ENCODE measurements at places on chromosomes 12 and 14.

DNA sequence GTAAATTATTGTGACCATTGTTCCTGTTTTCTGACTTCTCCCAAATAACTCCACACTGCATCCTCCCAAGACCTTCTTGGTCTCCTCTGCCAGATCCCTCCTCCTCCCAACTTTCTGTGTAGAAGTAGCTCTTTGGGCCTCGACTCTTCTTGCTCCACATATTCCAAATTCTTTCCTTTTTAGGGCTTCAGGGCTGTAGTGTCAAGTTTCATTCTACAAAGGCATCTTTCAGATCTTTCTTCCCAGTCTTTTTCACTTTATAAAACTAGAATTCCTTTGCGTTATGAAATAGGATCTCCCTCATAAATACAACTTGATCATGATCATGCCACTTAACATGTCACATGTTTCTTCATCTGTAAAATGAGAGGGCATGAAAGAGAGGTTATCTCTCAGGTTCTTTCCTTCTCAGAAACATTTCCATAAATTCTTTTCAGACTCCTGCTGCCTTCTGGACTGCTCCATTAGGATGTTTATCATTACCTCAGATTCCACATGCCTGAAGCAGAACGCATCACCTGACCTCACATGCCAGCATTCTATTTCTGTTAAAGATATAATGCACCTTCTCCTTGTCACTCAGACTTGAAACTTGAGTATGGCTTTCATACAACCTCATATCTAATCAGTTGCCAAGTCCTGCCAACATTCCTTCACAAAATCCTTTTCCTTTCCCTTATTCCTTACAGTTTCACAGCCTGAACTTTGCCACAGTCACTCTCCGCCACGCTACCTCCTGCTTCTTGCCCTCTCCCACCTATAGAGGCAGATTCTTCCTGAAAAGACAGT, 8.5 kb downstream of the SLC38A1 start:
- DNase-seq: no peak

DNA sequence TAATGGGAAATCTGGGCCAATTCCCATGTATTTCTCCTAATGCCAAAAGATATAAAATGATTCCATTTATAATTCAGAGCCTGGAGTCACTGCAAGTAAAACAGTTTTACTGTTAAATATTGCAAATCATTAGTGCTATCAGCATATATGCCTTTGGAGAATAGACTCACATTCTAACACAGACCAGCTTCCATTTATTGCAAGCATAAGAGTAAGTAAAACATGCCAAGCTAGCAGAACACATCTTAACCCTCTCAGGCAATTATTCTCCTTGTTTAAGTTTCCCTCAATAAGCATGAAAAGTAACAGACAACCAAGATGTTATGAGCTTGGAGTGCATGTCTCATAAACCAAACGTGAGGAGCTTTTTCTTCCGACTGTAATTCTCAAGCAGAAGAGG, 173.9 kb upstream of the GRIP1 start:
- no peak for DNase-seq

GRCh38 chr12:123799227-123799626, 37.1 kb downstream of the DNAH10 start:
- no peak for DNase-seq

DNA sequence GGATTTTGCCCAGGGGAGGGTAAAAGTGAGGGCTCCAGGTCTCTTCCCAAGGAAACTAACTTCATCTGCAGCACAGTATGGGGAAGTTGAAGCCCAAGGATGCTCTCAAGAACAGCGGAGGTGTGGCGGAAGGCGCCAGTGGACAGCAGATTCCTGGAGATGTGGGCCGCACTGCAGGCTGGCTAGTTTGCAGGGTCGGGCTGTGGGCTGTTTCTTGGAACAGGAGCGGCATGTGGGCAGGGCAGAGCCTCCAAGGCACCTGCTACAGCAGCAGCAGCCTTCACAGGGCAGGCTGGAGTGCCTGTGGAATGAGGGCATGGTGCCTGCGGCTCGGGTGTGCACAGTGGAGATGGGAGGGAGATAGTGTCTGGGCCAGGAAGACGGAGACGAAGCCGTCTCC, 100.0 kb upstream of the SFSWAP start:
- DNase-seq: no peak

DNA sequence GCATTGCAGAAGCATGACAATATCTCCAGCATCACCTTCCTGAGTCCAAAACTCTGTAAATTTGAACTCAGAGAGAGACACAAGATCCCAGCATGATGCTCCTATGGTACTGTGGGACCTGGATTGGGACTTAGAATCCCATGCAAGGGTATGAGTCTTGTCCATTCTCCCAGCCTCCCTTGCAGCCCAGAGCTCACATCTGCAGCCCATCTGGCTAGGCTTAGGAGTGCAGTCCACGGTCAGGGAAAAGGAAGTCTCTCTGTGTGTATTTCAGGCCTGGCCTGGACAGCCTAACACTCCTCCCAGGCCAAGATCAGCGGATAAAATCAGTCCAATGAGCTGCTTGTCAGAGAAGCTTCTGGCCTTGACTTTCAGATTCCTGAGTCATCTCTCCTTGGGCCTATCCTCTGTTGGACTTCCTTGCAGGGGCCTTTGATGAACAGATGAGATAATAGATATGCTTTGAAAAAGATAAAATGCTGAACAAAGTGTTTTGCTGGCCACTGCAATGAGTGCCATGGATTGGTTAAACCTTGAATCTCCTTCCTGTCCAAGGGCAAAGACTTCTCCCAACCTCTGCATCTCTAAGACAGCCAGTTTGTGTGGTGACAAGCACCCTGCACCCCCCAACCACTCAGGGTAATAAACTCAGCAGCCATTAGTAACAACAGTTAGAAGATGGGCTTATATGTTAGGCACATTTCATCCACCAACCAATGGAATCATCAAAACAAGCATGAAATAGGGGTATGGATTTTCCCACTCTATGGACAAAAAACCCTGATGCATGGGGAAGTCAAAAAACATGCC, 412.8 kb upstream of the TBX3 start:
- DNase-seq: no peak

- DNase-seq: no peak
Observed at GRCh38 chr12:112848972-112849371, 57.4 kb downstream of the RPH3A start.

DNA sequence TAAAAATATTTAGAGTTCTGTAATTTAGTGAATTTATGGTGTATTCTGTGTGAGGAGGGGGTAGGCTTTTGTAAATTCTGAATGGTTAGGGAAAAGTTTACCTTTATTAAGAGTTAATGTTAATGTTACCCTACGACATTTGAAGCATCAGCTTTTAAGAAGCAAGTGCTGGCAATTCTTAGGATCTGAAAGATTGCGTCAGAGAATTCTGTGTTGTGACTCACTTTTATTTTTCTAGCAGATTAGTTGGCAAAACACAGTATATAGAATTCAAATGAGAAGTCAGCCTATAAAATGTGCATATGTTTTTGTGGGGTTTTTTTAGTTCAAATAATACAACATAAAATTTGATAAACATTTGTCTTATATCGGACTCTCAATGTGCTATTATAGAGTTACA, 97.6 kb downstream of the RAD52 start:
- DNase-seq: no peak

DNA sequence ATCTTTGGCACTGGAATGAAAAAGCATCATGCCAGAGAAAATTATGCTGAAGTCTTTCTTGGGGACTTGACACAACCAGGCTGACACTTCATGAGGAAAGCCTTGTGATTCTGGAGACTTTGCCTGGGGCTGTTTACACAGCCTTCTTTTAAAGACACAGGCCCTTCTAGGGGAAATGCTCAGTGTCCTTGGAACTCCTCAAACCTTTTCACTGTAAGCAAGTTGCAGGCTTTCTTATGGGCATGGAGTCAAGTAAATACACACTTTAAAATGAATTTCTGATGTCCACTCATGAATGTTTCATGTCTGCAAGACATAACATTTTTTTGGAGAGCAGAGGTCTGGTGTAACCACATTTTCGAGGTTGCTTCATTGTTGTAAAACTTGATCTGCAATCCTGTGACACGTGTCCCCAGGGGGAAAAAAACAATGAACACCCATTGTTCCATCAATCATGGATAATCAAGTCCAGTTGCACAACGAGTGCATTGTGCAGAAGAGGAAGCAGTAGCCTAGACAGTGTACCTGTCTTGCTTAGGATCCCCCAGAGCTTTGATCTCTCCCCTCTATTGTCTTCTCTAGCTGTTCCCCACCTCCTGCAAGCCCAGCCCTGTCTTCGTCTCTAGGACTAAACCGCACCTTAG, 155.1 kb upstream of the PRICKLE1 start:
- no peak for DNase-seq

- DNase-seq: no peak
Observed at GRCh38 chr12:75137896-75138295, 71.7 kb downstream of the KCNC2 start.

DNA sequence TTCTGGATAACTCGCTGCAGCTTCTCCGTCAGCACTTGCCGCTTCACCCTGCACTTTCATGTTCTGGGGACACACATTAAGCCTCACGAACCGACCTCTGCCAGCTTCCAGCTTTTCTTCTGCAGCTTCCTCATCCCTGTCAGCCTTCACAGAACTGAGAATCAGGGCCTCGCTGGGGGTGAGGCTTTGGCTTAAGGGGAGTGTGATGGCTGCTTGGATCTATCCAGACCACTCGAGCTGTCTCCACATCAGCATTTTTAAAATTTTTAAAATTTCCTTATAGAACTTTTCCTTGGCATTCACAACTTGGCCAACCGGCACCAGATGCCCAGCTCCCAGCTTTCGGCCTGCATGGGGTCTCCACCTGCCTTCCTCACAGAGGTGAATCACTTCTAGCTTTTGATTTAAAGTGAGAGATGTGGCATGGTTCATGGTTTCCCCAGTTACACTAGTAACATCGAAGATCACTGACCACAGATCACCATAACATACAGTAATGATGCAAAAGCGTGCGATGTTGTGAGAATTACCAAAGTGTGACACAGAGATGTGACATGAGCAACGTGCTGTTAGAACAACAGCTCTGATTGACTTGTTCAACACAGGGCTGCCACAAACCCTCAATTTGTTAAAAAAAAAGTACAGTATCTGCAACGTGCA, 139.1 kb upstream of the C14orf180 start:
- DNase-seq: no peak

DNA sequence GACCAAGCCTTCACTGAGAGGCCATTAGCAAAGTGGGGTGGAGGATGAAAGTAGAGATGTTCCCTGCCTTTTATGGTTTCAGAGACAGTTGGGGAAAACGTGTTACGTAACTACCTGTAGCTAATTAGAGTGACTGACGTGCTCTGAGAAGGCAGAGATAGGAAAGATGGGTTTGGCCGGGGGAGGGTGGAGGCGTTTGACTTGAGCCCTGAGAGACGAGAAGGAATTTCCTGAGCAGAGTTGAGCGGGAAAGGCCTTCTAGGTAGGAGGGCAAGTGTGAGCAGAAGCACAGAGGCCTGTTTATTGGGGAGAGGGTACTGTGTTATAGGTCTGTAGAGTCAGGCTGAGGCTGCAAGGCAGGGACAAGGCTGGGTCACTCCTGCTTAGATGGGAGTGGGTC, 8.6 kb downstream of the TUNAR start:
- DNase-seq: no peak

DNA sequence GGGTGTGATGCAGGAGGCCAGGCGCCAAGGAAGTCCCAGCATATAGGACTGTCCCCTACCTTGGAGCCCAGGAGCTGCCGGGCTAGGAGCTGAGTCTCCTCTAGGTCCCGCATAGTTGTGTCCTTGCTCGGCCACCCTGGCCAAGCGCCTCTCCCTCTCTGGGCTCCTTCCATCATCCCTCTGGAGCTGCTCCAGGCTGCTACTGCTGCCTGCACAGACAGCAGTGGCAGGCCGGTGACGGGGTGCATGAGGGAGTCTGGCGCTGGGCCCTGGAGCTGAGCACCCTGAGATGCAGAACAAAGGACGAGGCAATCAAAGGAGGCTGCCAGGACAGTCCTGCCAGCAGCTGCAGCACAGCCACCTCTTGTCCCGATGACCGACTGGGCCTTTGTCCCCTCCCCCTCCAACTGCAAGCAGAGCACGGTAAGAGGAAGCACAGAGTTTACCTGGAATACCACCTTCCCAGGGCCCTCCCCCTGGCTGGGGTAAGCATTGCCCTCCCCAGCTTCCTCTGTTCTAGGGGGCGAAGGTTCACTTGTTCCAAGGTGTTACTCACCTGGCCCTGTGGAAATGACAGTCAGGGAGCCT, 10.4 kb downstream of the DTX1 start:
- DNase-seq: no peak

DNA sequence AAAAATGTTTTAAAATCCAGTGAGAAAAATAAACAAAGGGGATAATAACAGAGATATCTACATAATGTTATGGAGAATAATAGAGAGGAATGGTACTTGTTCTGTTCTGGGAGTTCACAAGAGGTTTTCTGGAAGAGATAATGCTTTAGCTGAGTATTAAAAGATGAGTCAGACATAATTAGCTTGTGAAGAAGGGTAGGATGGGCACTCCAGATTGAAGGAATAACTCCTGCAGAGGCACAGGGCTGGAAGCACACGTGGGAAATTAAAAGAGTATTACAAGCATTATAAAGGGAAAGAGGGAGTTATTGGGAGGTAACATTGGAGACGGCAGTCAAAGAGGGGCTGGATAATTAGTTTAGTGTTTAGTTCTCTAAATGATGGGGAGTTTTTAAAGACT, 124.9 kb upstream of the BTG1 start:
- DNase-seq: no peak

- no peak for DNase-seq
Observed at GRCh38 chr14:101112351-101113107, 209.0 kb upstream of the RTL1 start.

- DNase-seq: no peak
Observed at GRCh38 chr14:101133068-101133467, 229.5 kb upstream of the RTL1 start.

GRCh38 chr14:90839889-90840266, 23.6 kb upstream of the TTC7B start:
- DNase-seq: no peak

- DNase-seq: no peak
Observed at GRCh38 chr12:25817166-25817565, 141.3 kb upstream of the RASSF8 start.

GRCh38 chr14:89033756-89034155, 209.3 kb downstream of the TTC8 start:
- no peak for DNase-seq

- no peak for DNase-seq
Observed at GRCh38 chr14:88746052-88746451, 46.7 kb downstream of the EML5 start.

DNA sequence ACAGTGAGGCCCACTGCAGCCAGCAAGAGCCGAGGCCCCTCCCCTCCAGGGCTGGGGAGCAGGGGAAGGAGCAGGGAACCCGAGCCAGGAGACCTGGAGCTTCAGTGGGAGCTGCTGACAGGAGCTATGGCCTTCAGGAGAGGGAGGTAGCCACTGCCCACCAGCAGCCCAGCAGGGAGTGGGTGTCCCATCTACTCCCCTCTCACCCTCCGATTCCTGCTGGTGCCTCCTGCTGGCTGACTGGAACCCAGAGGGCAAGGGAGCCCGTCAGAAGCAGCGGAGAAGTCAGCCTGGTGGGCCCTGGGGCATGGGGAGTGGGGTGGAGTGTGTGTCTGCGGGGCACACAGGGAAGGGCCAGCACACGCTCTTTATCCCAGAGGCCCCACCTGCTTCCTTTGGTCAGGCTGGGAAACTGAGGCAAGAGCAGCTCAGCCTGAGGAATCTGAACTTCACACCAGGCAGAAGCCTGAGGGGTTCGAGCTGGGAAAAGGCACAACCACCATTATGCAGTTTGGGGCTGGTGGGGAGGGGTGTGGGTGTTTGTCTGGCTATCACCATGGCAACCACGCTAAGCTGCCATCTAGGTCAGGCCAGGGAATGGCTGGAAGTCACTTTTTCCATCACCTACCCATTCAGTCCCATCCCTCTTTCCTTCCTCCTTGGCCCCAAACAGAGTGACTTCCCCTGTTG, 36.8 kb upstream of the PLEKHG6 start:
- no peak for DNase-seq
